Astrocyte of the spinal cord (primary cell): ENCODE measurements at places on chromosomes 6 and 20.

- DNase-seq = peak; percentile 55
Observed at GRCh38 chr6:116210750-116211425, 43.0 kb downstream of the TSPYL4 start.

- no peak for DNase-seq
Observed at GRCh38 chr6:77763124-77763523, 110.3 kb downstream of the MEI4 start.

DNA sequence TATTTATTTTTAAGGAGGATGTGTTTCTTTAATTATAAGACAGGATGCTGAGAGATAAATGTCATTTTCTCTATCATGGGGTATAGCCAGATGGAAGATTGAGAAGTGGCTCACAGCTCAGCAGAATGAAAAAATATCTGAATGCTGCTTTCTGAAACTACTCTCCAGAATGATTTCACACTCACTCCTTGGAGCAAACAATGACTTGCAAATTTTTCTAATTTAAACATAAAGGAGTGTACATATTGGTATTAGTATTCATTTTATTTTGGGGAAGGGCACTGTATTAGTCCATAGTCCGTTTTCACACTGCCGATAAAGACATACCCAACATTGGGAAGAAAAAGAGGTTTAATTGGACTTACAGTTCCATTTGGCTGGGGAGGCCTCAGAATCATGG is 52.4 kb upstream of the TRIM26 start:
- no peak for DNase-seq

GRCh38 chr20:22916021-22916842 is 118.9 kb upstream of the SSTR4 start:
- no peak for DNase-seq

DNA sequence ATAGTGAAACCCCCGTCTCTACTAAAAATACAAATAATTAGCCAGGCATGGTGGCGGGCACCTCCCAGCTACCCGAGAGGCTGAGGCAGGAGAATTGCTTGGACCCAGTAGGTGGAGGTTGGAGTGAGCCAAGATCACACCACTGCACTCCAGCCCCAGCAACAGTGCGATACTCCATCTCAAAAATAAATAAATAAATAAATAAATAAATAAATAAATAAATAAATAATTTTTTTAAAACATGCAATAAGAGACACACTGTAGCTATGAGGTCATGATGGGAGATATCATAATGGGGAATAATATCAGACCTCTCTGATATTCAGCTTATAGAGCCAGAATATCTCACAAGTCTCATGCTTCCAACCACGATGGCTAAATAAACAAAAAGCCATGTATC is 82.3 kb downstream of the CD24 start:
- DNase-seq = no peak

- DNase-seq = no peak
Observed at GRCh38 chr20:62618611-62619529, 23.4 kb upstream of the SLCO4A1 start.
